ENCODE measurements at places on chromosomes 7 and 10.
A peak's percentile ranks its signal among the peaks of the same experiment; 100 is the strongest.

DNA sequence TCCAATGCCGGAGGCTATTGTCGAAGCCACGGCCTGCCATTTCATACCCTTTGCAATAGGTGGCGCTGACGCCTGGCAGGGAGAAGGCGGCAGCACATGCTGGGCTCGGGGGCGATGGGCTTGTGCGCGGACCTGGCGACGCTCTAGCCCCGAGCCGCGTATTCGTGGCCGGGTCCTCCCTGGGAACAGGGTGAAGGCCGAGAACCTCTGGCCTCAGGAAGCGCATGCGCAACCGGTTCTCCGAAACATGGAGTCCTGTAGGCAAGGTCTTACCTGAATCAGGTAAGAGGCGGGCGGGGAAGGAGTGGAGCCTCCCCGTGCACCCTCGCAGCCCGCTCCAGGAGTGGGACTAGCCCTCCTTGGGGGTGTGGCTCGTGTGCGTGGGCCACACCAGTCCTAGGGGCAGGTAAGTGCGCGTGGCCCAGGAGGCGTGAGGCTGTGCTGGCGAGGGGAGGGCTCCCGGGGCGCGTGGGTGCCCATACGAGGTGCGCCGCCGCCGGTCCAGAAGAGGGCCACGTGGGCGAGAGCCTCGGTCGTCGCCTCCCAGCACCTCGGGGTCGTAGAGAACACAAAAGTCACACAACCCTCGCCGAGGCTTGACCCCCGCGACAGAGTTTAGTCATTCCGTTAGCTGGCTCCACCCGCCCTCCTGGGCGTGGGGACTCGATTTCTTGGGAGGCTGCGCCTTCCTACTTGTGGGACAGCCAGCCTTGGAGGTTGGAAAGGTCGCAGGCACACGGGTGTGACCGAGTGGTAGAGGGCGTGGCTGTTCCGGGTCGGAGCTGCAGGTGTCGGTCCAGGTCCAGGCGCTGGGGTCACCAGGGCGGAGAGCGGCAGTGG lies 5.6 kb upstream of the MEST start:
- DNase-seq = peak; percentile 78

DNA sequence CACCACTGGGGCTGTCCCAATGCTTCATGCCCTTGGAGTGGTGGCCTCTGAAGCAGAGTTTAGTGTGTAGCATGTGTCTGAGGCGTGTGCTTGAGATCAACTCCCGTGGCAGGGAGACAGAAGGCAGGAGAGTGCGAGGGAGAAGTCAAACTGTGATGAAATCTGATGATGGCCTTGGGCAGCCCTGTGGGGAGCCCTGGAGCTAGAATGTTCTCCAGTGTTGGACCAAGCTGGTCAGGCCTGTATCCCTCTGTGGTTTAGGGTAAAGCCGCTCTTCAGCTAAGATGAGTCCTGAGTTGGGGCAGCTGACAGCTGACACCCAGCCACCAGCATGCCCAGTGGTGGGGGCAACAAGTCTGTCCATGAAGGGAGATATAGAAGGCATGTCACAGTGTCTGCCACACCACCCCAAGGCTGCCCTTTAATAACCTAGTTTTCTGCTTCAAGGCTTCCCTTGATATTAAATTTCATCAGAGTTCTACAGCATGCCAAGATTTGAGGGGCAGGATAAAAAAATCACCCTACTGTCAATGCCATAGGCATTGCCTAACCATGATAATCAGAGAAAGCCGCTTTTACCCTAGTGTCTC lies 170.5 kb upstream of the SVIL start:
- DNase-seq = no peak

GRCh38 chr10:105963334-105963884 lies 1201.1 kb downstream of the SORCS1 start:
- DNase-seq = no peak

DNA sequence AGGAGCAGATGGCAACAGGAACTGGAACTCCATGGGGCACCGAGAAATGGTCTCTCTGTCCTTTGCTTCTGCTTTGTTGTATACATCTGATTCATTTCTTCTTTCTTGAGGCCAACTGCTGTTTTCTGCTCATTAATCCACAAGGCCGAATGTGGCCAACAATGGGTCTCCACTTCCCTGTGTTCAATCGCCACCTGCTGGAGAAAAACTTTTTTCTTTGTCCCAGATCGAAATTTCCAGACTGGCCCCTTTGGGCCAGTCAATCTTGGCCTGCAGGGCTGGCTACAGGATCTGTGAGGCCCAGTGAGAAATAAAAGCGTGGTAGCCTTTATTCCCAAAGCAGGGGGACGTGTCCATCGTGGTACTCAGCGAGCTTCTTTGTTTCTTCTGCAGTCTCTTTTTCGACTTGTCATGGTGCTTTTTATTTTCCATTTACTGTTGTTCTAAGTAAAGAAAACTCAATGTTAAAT lies 58.8 kb downstream of the PARP12 start:
- no peak for DNase-seq

GRCh38 chr7:131581241-131582051 lies 25.0 kb upstream of the PODXL start:
- no peak for DNase-seq

DNA sequence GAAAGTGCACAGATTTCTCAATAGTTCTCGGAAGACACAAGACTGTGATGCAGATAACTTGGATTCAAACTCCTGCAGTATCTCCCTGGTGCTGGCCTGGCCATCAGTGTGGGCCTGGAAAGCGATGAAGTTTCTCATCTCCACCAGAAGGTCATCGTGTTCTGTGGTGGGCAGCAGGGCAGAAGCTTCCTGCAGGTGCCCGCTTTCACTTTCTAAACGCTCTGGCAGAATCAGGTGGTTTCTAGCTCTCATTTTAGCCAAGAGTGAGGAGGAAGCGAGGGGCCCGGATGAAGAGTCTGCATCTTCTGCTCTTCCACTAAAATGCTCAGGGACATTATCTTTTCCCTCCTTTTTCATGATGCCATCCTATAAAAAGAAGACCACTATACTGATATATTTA lies 63.0 kb upstream of the DRGX start:
- no peak for DNase-seq

All from iPS DF 19.7 (cell line).